ENCODE measurements at places on chromosomes 4 and X.

- DNase-seq = no peak
Observed at GRCh38 chrX:7390441-7390840, 242.5 kb upstream of the PUDP start.

GRCh38 chr4:104093247-104093646 lies 373.5 kb upstream of the TACR3 start:
- DNase-seq = no peak

- no peak for DNase-seq
Observed at GRCh38 chrX:23822397-23822796, 39.4 kb downstream of the SAT1 start.

GRCh38 chrX:54715621-54716020 lies 82.4 kb downstream of the ITIH6 start:
- DNase-seq = no peak

- no peak for DNase-seq
Observed at GRCh38 chr4:127103681-127104115, 529.1 kb upstream of the INTU start.

GRCh38 chr4:5760246-5760645 lies 49.2 kb downstream of the EVC start:
- no peak for DNase-seq

DNA sequence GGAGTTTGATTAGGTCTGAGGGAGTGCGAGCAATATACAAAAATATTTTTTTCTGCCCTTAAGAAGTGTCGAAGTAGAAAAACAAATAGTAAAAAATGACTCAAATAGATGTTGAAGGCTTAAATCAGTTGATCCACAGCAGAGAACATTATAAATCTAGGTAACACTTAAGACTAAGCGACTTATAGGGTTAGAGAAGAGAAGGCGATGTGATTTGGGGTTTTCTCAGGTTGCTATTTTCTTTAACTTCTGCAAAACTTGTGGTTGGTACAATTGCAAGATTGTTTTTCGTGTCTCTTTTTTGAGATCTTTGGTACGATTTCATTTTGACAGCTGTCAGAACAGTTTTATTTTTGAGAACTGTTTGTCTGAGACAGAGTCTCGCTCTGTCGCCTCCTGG lies 1479.5 kb downstream of the PCDH7 start:
- DNase-seq = no peak

- DNase-seq = no peak
Observed at GRCh38 chrX:150768580-150769190, 75.5 kb downstream of the MTMR1 start.

GRCh38 chr4:124530464-124531077 lies 182.0 kb downstream of the ANKRD50 start:
- no peak for DNase-seq

DNA sequence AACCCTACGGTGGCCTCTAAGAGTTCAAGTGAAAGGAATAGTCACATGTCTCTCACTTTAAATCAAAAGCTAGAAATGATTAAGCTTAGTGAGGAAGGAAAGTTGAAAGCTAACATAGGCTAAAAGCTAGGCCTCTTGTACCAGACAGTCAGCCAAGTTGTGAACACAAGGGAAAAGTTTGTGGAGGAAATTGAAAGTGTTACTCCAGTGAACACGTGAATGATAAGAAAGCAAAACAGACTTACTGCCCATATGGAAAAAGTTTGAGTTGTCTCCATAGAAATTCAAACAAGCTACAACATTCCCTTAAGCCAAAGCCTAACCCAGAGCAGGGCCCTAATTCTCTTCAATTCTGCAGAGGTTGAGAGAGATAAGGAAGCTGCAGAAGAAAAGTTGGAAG lies 51.5 kb upstream of the RAB9B start:
- no peak for DNase-seq

DNA sequence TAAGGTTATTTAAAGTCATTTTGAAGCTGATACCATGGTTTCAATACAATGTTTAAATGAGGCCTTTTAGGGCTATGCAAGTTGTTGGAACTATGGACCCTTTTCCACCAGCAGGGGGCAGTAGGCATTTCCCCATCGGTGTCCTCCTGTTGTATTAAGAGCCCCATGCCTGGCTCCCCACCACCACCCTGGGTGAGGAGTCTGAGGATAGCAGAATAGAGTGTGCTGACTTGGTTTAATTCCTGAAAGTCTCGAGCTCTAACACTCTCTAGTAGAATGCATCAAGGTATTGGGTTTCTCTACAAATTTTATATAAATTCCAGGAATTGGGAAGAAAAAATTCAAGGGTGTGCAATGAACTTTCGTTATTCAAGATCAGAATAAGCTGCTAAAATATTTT lies 234.8 kb upstream of the JADE1 start:
- DNase-seq = no peak

DNA sequence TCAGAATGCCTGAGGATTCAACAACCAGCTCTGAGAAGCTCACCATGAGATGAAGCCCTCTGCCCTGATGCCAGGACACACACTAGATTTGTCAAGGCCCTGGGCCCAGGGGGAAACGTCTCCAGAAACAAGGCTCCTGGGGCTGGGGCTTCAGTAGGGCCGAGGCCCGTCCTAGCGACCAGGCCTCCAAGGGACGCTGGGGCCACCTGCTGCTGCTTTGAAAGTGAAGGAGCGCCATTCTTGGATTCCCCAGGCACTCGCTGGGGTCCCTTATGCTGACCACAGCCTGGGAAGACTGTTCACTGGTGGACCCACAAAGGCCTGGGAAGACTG lies 23.9 kb downstream of the PDE6B start:
- DNase-seq = no peak

DNA sequence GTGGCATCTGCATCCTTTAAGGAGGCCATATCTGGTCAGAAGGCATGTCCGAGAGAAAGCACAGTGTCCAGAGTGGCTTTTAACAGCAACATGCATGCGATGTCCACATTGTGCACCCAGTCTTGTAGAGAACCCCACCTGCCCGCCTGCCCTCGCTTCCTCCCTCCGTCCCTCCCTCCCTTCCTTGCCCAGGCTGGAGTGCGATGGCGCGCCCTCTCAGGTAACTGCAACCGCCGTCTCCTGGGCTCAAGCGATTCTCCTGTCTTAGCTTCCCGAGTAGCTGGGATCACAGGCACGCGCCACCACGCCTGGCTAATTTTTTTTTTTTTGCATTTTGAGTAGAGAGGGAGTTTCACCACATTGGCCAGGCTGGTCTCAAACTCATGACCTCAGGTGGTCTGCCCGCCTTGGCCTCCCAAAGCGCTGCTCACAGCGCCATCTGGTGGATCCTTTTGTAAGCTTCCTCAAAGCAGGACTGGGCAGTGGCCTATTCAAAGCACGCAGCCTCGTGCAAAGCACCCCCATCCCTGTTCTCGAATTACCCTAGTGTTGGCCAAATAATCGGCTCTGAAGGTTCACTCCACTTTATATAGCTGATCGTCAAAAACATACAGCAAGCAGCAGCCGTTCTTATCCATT lies 15.0 kb downstream of the BRCC3 start:
- no peak for DNase-seq

GRCh38 chr4:17867276-17867675 lies 56.5 kb downstream of the NCAPG start:
- DNase-seq = no peak

DNA sequence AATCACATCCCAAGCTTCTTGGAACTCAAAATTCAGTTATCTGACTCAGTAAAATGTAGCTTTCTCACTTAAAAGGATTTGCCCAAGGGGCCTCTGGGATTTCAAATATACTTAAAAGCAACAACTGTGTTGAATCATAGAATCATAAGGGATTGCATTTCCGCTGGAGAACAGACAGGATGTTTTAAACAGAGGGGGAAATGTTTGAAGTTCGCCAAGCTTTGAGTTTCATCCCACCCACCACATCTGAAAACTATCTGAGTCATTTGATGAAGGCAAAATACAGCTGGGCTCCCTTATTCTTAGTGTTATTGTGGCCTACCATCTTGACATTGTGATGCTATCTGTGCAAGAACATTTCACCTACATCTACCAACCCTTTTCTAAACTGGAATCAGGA lies 73.5 kb downstream of the PPP1R2C start:
- DNase-seq = no peak

- no peak for DNase-seq
Observed at GRCh38 chr4:81465406-81466340, 6.0 kb downstream of the RASGEF1B start.

- DNase-seq = no peak
Observed at GRCh38 chrX:103441878-103442535, 65.7 kb downstream of the BEX3 start.

- no peak for DNase-seq
Observed at GRCh38 chr4:101807351-101807750, 16.8 kb downstream of the BANK1 start.

GRCh38 chrX:123905332-123905731 lies 45.5 kb downstream of the XIAP start:
- no peak for DNase-seq

DNA sequence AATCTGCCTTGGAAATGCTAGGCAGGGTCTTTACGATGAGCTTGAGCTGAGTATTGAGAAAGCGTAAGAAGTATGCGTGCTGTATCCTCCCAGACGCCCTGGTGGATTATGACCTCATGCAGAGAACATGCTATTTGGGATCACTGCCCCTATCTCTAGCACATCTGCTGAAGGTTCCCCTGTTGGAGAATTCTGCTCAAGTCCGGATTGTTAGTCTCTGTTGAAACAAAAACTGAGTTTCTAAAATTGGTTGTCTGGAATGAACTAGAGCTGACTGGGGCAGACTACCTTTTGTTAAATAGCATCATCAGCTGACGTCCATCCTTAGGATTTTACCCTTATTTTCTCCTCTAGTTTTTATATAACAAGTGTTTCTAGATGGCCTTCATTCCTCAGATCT lies 7.5 kb downstream of the FHDC1 start:
- DNase-seq = no peak

- no peak for DNase-seq
Observed at GRCh38 chr4:56099378-56099786, 150.6 kb downstream of the CEP135 start.

- no peak for DNase-seq
Observed at GRCh38 chrX:84168095-84168494, 19.9 kb downstream of the RPS6KA6 start.

GRCh38 chrX:129654652-129655546 lies at the start of gene APLN:
TSS of gene APLN (minus strand) at chrX:129654956. CDS start at chrX:129654630, 326 bp downstream.
- no peak for DNase-seq

GRCh38 chrX:48942895-48943294 lies 14.5 kb downstream of the OTUD5 start:
- DNase-seq = no peak

DNA sequence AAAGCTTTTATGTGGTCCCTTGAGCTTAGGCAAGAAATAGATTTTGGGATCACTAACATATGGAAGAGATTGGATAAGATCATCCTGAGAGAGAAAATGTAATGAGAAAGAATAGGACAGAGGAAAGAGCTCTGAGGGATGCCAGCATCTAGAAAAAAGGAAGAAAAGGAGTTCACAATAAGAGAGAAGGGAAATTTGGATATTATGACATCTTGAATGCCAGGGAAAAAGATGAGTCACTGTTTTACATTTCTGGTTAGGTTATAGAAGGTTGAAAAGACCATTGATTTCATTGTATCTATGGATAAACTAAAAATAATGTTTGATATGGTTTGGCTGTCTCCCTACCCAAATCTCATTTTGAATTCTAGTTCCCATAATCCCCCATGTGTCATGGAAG lies 208.5 kb downstream of the MAD2L1 start:
- DNase-seq = no peak

- no peak for DNase-seq
Observed at GRCh38 chr4:22485737-22486136, 30.1 kb downstream of the ADGRA3 start.

GRCh38 chr4:74948236-74948635 lies 15.3 kb downstream of the PARM1 start:
- DNase-seq = peak; percentile 59

DNA sequence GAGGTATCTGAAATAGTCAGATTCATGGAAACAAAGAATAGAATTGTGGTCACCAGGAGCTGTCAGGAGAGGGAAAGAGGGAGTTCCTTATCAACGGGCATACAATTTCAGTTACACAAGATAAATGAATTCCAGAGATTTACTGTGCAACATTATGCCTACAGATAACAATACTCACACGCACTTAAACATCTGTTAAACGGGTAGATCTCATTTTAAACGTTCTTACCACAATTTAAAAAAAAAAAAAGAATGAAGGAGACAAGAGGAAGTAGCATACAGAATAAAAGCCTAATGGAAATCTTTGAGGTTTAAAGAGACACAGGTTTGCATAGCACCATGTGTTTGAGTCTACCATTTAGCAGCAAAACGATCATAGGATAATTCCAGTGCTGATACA lies 298.0 kb downstream of the DKK2 start:
- DNase-seq = no peak

DNA sequence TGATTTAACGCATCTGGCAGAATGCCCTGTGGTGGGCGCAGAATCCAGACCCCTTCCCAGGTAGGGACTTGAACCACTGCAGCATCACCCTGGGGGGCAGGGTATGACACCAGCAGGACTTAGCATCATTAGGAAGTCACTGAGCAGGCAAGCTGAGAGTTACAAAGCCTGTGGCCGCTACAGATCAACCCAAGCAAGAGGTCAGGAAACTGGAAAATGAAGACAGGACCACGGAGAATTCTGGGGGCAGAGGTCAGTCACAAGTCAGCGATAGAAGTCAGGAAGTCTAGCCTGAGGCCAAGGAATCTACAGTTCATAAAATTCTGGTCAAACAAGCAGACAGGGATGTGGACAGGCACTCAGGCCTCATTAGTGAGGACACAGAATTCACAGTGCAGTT lies 108.4 kb downstream of the CHIC2 start:
- no peak for DNase-seq

- DNase-seq = no peak
Observed at GRCh38 chrX:118129681-118130080, 13.1 kb upstream of the KLHL13 start.

GRCh38 chr4:128782875-128783614 lies 26.5 kb upstream of the JADE1 start:
- no peak for DNase-seq

DNA sequence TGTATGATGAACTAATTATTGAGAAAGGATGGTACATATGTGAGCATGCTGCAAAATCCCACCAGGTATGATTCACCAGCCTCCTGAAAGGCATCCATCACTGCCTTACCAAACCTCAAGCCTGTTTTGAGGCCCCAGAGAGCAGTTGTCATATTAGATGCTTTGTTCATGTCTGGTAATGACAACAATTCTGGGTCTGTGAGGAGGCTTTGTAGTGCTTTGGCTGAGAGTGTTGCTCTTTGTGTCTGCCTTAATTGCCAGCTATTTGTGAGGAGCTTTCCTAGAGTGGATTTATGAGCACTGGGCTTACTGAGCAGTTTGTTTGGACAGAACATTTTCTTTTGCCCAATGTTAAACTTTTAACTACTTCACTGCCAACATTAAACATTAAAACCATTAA lies 69.2 kb downstream of the HEPH start:
- no peak for DNase-seq

- DNase-seq = no peak
Observed at GRCh38 chr4:37609626-37610025, 76.5 kb downstream of the RELL1 start.

GRCh38 chr4:151822331-151822730 lies 61.5 kb upstream of the GATB start:
- no peak for DNase-seq

GRCh38 chr4:13476915-13477314 lies 7.2 kb downstream of the RAB28 start:
- DNase-seq = no peak

All from left renal pelvis (tissue), 4 donors.